Pulmonary artery endothelial cell (primary cell): ENCODE measurements at places on chromosomes 6 and 20. TPM values are rescaled to one million over a fixed set of nuclear protein-coding genes. Genes with fewer than 3 reads are reported as not detected.

C20orf204 gene
- 1.7 and 1.9 TPM in 2 replicates for total RNA-seq

CCN6 gene
- total RNA-seq, result 0.07 TPM in 1 of 2 replicates, not detected in the other

HLA-DQA1 gene
- not detected in 2 replicates for total RNA-seq

DNA sequence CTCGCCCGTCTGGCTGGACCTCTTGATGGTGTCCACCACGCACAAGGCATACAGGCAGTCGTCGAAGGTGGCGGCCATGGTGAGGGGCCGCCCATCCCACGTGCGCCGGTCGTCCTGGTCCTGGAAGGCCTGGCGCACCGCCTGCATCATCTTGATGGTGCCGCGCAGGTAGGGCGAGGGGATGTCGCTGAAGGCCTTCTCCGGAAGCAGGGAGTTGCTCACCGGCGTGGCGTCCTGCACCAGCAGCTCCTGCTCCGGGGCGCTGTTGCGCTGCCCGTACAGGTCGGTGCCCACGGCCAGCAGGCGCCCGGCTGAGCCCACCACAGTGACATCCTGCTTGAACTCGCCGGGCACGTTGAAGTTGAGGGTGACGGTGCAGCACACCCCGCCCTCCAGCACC is 36.5 kb upstream of the TBC1D7 start:
- DNase-seq, result no peak

DNA sequence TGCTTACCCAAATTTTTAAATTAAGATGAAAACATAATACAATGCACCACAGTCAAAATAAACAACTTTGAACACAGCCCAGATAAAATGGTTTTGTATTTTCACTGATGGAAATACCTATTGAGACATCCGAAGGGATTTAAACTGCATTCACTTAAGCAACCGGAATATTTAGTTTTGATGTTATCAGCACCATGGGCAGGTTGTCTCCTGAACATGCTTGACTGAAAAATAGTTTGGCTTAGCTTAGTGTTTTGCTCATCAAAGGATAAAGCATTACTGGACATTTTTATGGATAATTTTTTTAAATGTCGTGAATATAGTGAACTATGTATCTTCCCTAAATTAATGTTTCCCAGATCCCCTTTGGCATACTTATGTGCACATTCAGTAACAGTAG is 177.5 kb downstream of the GJA1 start:
- DNase-seq, result no peak
